Fibroblast of the aortic adventitia (primary cell): ENCODE measurements at places on chromosomes 1 and 21.

- peak; percentile 97 for DNase-seq
These were observed 16.0 kb downstream of the DHRS3 start for GRCh38 chr1:12601700-12602658.

GRCh38 chr1:223224465-223224864, 81.4 kb upstream of the TLR5 start:
- DNase-seq: no peak

GRCh38 chr1:214295934-214296333, 15.0 kb downstream of the SMYD2 start:
- DNase-seq: no peak

DNA sequence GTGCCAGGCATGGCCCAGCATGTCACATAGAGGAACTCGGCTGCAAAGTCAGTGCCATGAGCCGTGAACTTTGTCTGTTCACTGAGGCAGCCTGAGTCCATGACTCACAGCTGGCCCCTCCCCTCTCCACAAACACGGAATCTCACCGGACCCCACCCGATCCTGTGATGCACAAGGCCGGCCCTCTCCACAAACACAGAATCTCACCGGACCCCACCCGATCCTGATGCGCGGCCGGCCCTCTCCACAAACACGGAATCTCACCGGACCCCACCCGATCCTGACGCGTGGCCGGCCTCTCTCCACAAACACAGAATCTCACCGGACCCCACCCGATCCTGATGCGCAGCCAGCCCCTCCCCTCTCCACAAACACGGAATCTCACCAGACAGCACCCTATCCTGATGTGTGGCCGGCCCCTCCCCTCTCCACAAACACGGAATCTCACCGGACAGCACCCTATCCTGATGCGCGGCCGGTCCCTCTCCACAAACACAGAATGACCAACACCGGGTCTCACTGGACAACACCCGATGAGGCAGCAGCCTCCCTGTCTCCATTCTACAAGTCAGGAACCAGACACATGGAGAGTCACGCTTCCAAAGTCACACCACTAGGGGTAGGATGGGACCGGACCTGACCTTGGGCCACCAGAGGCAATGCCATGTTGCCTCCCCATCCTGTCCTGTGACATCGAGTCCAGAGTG, 39.6 kb upstream of the GPR153 start:
- DNase-seq: peak; percentile 21

DNA sequence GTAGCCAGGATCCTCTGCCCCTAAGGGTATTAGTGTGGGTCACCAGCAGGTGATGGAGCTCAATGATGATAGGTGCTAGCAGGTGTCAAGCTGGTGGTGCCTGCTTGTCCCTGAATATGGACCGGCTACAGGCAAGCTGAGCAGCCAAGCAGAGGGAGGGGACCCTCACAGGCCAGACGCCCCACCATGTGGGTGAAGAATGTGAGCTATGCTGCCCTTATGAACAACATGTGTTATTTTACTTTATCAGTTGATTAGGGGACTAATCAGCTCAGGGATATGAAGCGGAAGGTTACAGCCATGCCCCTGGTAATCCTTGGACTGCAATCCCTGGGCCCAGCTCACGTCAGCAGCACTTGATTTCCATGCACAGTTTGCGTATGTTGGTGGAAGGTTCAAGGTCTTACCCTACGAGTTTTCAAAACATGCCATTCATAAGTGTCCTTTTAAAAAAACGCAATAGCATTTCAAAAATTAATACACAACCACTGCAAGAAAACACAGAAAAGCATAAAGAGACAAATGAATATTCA, 106.0 kb downstream of the CDC7 start:
- no peak for DNase-seq

DNA sequence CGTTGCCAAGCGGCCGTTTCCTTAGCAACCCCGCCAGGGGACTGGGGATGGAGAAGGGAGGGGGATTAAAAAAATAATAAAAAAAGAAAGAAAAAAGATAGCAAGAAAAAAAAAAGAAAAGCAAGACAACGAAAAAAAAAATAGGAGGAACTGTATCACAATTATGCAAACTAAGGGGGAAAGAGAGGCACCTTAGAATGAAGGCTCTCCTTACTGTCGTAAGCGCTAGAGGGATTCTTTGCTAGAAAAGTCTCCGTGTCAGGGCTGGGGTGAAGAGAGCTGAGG, 625 bp upstream of the NEGR1 start:
- DNase-seq: no peak

DNA sequence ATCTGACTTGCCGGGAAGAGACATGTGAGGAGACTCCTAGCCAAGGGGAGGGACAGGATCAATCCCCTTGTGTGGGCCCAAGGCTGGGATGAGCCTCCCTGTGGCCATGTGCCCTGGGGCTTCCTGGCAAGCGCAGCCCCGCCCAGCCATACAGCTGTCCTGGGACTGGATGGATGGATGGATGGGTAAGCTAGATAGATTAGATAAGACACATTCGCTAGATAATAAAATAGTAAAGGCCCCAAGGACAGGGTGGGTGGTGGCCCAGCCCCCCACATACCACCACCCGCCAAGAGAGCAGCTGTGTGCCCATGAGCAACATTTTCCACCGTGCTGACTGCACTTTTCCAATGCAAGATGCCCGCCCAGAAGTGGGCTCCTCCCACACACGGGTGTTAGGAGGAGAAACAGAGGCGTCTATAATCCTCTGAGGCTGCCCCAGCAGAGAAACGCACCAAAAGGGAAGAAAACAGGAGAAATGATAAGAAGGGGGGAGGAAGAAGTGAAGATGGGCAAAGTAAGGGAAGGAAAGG, 25.1 kb downstream of the ZBTB17 start:
- peak; percentile 86 for DNase-seq

GRCh38 chr1:178628637-178629251, 96.3 kb upstream of the RALGPS2 start:
- no peak for DNase-seq

DNA sequence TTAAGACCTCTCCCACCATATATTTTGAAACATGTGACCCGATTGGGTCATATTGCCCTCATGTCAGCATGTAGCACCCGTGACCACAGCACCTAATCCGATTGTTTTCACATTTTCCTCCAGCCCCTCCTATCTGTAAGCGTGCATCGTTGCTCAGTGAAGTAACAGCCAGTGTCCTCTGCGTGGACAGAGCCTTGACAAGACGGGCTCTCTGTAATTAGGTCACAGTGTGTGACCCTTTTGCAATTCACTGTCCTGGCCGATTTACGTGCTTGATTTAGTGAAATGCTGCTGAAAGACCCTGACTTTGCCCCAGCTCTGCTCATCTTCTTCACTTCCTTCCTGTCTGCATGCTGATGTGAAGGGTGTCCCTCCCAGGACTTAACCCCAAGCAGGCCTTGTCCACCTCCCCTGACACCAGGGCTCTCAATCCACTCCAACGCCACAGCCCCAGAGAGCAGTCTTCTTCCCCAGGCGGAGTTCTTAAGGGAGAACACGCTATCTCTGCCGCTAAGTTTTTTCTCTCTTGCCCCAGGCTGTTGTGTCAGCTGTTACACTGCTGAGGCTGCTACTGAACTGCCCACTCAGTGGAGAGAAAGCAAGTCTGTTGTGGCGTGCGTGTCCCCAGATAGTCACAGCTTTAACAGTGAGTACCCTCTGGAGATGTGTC, 19.4 kb downstream of the URB2 start:
- no peak for DNase-seq

GRCh38 chr1:156006666-156007376, 13.9 kb downstream of the SSR2 start:
- DNase-seq: no peak
